ENCODE measurements at places on chromosomes 1 and 21.

- no peak for DNase-seq
These were observed 416.3 kb upstream of the ESRRG start for GRCh38 chr1:217139513-217139912.

GRCh38 chr1:89457046-89457445, 67.6 kb upstream of the LRRC8B start:
- DNase-seq = no peak

- DNase-seq = no peak
These were observed at the start of gene TMEM200B for GRCh38 chr1:29123887-29124365. TSS of gene TMEM200B (minus strand) at chr1:29123903. CDS start at chr1:29121828, 2,075 bp downstream.

- DNase-seq = no peak
These were observed 12.9 kb downstream of the MTR start for GRCh38 chr1:236808005-236808404.

DNA sequence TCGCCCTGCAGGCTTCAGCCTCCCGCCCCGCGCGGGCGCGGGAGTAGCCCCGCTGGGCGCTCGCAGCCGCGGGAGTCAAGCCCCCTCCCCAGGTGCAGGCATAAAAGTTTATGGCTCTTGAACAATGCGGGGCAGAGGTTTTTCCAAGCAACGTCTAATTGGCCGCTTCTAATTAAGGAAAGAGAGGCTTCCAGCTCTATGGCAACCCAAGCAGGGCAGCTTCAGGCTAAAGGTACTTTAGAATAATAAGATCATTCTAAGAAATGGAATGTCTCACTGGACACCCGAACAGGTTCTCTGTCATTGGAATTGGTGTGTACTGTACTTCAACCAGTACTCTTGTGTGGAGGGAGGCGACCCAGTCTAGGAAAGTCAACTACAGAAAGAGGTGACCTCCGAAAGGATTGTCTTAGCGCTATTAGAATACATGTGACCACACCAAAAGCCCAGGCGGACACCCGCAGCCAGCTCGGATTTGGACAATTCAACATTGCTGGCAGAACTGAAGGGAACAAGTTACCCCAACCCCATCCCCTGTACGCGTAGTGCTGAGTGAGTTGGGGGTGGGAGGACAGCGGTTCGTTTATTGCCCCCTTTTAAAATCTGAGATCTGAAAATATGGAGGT, 12.5 kb downstream of the NR5A2 start:
- DNase-seq = no peak

DNA sequence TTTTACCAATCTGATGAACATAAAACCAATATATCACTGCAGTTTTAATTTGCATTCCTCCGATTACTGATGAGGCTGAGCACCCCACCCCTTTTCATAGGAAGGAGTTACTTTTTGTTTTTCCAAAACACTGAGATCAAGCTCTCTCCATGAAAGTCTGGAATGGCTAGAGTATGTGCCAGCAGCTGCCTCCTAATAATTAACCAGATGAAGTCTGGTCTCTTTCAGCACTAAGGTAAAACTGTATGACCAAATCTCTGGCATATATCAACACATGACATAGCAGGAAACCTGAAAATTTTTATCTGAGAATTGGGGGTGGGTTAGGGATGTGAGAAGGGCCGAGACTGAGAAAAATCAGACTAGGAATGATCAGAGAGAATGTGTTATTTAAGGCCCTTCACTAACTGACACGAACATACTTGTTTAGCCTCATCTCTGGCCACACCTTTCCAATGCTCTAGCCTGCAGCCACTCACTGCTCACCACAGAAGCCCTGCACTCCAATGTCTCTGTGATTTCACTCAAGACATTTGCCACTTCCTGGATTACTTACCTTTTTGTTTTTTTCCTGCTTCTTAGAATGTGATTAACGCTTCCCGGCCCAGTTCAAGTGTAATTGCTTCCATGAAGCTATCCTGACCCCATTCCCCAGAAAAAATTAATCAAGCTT, 34.7 kb downstream of the WASF2 start:
- no peak for DNase-seq

DNA sequence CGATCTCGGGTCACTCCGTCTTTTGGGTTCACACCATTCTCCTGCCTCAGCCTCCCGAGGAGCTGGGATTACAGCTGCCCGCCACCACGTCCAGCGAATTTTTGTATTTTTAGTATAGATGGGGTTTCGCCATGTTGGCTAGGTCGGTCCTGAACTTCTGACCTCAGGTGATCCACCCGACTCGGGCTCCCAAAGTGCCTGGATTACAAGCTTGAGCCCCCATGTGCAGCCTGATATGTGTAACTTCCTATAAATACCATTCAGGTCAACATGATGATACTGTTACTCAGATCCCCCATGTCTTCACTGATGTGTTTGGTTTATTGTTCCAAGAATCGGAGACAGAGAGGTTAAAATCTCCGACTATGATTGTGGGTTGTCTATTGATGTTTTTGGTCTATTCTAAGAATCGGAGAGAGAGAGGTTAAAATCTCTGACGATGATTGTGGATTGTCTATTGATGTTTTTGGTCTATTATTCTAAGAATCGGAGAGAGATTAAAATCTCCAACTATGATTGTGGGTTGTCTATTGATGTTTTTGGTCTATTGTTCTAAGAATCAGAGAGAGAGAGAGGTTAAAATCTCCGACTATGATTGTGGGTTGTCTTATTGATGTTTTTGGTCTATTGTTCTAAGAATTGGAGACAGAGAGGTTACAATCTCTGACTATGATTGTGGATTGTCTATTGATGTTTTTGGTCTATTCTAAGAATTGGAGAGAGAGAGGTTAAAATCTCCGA, 17.0 kb downstream of the C1orf159 start:
- DNase-seq = no peak

DNA sequence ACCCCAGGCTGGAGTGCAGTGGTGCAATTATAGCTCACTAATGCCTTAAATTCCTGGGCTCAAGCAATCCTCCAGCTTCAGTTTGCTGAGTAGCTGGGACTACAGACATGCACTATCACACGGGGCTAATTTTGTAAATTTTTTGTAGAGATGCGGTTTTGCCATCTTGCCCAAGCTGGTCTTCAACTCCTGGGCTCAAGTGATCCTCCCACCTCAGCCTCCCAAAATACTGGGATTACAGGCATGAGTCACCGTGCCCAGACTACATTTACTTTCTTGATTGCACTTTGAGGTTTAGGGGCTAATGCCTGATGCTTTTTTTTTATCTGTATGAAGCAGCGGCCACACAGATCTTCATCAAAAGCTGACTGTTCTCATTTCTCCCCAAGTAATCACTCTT, 124.6 kb downstream of the KIF26B start:
- no peak for DNase-seq

GRCh38 chr1:77958391-77958790, 20.5 kb downstream of the FUBP1 start:
- DNase-seq = no peak

DNA sequence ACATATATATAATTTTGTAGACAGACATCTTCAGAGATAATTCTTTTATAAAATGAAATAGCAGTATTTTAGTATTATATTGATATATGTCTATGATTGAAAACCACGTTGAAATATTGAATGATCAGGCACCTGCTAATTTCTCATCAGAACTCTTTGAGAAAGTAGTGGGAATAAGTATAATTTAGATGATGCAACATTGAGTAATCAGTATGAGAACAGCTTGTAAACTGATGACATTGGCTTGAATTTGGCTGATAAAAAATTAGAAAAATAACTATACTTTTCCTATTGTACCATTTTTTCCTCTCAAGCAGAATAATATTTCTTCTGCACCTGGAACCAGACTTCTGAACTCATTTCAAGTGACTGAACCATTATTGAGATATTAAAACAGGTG, 1316.8 kb downstream of the NCAM2 start:
- no peak for DNase-seq

All from nucleus accumbens (tissue), 56 donors.